ENCODE measurements at places on chromosomes 11 and 22. TPM values are rescaled to one million over a fixed set of nuclear protein-coding genes. Genes with fewer than 3 reads are reported as not detected.

- DNase-seq: peak; percentile 90
Observed at GRCh38 chr11:68354148-68354872, 41.9 kb downstream of the LRP5 start.

GRCh38 chr11:109885006-109885405 lies 208.2 kb upstream of the ZC3H12C start:
- no peak for DNase-seq

GRCh38 chr11:7899418-7899817 lies 31.6 kb downstream of the OR10A6 start:
- no peak for DNase-seq

- no peak for DNase-seq
Observed at GRCh38 chr11:59724066-59724465, 10.4 kb upstream of the OR10V1 start.

APOL5 gene
- total RNA-seq: not detected

Measured in HT1080 (cell line).